ENCODE measurements at places on chromosomes 11 and 22. TPM values are rescaled to one million over a fixed set of nuclear protein-coding genes. Genes with fewer than 3 reads are reported as not detected.

SEPTIN3 gene
- total RNA-seq = 0.35 TPM

BCO2 gene
- total RNA-seq = 1.3 TPM

PHOX2A gene
- total RNA-seq = not detected

YPEL1 gene
- 0.98 TPM for total RNA-seq

OR2AG1 gene
- not detected for total RNA-seq

KDM4D gene
- total RNA-seq = 0.60 TPM

SULT4A1 gene
- 0.35 TPM for total RNA-seq

MPEG1 gene
- total RNA-seq = not detected

OR4D11 gene
- total RNA-seq = not detected

SLC22A12 gene
- total RNA-seq = not detected

DNAJB13 gene
- total RNA-seq = 0.15 TPM

PRODH gene
- 0.08 TPM for total RNA-seq

PPME1 gene
- total RNA-seq = 35.9 TPM

PRR33 gene
- total RNA-seq = not detected

HTR3A gene
- total RNA-seq = not detected

NPAS4 gene
- total RNA-seq = not detected

LMO2 gene
- total RNA-seq = 2.1 TPM

UCP3 gene
- 0.12 TPM for total RNA-seq

THYN1 gene
- total RNA-seq = 65.6 TPM

C22orf15 gene
- 0.38 TPM for total RNA-seq

A4GALT gene
- total RNA-seq = 31.9 TPM

SYT7 gene
- total RNA-seq = 0.53 TPM

JAML gene
- total RNA-seq = not detected

CSNK2A3 gene
- total RNA-seq = 0.70 TPM

SERPINH1 gene
- 2,461 TPM for total RNA-seq

ZNF202 gene
- 4.6 TPM for total RNA-seq
